Dermis blood vessel endothelial cell (primary cell): ENCODE measurements at places on chromosomes 1 and 21. TPM values are rescaled to one million over a fixed set of nuclear protein-coding genes. Genes with fewer than 3 reads are reported as not detected.

DNA sequence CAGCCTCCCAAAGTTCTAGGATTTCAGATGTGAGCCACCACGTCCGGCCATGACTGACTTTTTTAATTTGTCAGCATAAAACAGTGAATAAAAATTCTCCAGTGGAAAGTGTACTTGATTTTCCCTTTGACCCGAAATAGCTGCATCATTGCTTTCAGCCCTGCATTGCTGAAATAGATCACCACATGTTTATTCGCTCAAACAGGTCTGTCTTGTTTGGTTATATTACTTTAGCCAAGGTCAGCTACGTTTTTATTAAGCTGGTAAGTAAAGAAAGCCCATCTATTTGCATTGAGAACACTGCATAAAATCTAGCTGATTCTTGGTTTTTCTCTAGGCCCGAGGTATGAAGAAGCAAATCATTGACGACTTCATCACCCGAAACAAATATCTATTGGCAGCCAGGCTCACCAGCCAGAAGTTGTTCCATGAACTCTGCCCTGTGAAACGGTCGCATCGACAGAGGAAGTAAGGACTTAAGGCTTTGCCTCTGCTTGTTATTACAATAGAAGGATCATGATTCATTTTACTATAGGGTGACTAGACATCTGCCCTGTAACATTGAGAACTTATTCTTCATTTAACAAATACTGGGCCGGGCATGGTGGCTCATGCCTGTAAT lies 25.6 kb downstream of the AGMAT start:
- DNase-seq = peak; percentile 15

DNA sequence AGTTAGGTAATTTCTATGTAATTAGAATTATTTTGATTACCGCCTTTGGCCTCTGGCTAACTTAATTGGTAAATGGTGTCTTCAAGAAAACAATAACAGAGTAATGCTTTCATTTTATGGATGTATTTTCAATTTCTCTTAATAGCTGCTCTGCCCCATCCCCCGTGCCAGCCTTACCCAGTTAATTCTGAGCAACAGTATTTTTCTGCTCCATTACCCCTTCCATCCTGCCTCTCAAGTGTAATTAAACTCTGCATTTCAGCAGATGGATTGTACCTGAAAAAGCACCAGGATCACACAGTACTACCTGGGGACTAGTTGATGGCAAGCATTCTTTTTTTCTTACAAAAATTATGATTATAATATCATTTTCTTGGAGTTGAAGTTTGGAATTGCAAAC lies 104.2 kb downstream of the KIAA0319L start:
- no peak for DNase-seq

ATP1A4 gene
- total RNA-seq = not detected in 2 replicates

DNA sequence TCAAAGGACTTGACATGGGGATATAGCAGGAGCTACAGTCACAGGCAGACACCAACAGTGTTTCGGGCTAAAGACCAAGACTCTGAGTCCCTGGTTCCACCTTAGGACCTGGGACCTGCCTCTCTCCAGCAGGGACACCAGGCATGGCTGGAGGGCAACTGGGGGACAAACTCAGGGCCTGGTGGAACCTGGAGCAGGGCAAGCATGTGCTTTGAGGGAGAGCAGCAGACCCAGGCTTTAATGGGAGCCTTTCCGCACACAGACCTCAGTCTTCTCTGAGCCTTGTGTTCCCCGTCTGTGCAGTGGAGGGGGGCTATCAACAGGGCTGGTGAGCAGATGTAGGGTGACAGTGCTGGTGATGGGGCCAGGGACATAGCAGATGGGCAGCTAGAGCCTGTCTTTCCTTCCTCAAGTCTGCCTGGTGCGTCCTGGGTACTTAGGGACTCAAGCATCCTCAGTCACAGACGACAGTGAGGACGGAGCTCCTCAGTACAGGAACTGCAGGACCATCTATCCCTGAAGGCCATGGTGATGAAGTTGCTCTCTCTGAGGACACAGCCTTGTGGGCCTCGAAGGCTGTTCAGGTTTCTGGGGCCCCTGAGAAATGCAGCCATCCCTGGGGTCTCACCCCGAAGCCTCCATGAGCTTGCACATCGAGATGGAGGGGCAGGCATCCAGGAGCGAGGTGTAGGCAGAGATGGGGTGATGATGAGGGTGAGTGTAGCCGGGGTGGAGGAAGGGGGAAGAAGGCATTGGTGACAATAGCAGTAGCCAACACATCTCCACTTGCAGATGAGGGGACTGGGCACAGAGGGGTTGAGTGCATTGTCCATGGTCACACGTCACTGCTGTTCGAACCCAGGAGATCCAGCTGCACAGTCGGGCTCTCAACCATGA lies 593.4 kb downstream of the PTPRU start:
- no peak for DNase-seq

DNA sequence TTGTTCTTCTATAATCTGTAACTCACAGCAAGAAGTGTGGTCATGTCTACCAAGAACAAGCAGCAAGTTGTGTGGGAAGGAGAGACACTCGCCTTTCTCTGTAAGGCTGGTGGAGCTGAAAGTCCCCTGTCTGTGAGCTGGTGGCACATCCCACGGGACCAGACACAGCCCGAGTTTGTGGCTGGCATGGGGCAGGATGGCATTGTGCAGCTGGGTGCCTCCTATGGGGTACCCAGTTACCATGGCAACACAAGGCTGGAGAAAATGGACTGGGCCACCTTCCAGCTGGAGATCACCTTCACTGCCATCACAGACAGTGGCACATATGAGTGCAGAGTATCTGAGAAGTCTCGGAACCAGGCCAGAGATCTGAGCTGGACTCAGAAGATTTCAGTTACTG lies 15.5 kb downstream of the CD101 start:
- DNase-seq = no peak

DNA sequence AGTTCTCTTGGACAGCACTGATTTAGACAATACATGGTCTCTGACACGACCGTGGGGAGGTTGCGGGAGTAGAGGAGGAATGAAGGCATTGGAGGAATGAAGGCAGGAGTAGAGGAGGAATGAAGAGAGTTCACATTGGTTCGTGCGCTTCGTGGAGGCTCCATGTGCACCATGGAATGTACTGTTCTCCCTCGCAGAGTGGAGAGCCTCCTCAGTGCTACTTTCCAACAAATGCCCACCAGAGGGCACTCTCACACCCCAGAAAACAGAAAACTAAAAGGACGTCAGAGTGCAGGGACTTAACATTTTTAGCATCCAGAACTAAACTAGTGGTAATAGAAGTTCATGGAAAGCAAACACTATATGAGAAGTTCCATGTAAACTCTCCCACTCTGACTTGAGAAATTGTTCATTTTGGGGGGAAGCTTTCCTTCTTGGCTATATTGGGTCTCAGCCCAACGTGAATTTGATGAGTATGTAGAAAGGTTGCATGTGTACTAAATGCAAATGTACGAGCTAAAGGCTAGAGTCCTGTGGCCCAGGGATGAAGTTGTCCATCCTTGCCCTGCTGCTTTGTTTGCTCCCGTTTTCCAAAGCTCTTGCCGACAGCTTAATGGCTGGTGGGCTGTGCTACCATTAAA lies 211.6 kb downstream of the LMX1A start:
- peak; percentile 64 for DNase-seq

JTB gene
- 139 and 198 TPM in 2 replicates for total RNA-seq

DNA sequence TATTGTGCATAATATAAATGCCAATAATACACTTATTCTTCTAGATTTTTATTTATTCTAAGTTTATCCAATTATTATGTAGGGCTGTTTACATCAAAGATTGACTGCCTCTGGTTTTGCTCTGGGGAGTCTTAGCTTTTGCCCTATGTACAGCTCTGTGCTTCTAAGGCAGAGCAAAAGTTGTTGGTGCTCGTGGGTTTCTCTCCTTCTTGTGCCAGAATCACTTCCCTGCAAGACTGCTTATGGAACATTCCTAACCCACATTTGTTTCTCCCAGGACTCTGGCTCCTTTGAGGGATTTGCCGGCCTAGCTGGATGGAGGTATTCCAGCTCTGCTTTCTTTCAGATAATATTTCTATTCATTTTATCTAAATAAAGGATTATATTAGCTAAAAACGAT lies 849.1 kb downstream of the USP25 start:
- no peak for DNase-seq

- no peak for DNase-seq
Measured at GRCh38 chr1:219582296-219582695, 30.6 kb downstream of the ZC3H11B start.

DNA sequence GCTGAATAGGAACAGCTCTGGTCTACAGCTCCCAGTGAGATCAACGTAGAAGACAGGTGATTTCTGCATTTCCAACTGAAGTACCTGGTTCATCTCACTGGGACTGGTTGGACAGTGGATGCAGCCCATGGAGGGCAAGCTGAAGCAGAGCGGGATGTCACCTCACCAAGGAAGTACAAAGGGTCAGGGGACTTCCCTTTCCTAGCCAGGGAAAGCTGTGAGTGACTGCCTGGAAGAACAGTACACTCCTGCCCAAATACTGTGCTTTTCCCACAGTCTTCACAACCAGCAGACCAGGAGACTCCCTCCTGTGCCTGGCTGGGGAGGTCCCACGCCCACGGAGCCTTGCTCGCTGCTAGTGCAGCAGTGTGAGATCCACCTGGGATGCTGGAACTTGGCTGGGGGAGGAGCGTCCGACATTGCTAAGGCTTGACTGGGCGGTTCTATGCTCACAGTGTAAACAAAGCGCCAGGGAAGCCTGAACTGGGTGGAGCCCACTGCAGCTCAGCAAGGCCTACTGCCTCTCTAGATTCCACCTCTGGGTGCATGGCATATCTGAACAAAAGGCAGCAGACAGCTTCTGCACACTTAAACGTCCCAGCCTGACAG lies 14.7 kb downstream of the CR1L start:
- DNase-seq = no peak

- DNase-seq = peak; percentile 56
Measured at GRCh38 chr21:35197992-35198431, 148.9 kb upstream of the RUNX1 start.

DNA sequence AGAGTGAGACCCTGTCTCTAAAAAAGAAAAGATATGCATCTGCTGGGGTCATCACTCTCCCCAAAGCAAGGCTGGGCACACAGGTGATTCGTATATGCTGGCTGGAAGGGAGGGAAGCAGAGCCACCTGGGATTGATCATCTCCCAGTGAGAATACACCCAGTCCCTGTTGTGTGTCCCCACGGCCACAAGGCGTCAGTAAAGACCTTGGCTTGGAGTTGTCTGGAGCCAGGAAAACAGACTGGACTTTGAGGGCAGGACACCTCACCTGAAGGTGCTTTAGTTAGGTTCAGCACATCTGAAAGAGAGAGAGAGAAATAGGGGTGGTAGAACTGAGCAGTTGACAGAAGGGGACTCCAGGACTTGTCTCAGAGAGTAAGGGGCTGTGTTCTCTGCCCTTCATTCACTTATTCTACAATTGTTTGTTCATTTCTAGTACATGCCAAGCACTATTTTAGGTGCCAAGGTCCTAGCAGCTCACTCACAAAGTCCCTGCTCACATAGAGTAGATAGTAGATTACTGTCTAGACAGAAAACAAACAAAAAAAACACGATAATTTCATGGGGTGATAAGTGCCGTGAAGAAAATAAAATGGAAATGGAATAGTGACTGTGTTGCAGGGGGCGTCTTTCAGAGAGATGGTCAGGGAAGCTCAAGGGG lies 13.5 kb downstream of the CITED4 start:
- DNase-seq = peak; percentile 83

- no peak for DNase-seq
Measured at GRCh38 chr1:183098317-183098716, 75.1 kb downstream of the LAMC1 start.
